ENCODE measurements at places on chromosomes 5 and 9.

GRCh38 chr5:82924226-82925060 is 152.8 kb downstream of the TMEM167A start:
- no peaks in the 10 kb centered on the region for H3K4me1 ChIP-seq
- H3K36me3 ChIP-seq: no peaks in the 10 kb centered on the region
- H3K27me3 ChIP-seq: no peaks in the 10 kb centered on the region
- DNase-seq: no peak

DNA sequence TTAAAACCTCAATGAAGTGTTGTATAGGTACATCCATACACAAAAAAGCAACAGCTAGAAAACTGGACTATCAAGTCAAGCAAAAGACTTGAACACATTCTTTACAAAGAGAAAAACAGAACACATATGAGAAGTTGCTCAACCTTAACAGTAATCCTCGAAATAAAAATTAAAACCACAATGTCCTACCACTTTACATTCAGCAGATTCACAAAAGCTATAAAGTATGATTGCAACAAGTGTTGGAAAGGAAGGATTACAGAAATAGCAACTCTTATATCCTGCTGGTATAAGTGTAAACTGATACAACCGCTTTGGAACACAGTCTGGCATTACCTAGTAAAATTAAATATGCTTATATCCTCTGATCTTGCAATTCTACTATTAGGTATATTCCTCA is 28.5 kb upstream of the GOLGA1 start:
- H3K4me3 ChIP-seq: no peak overlapping the region
- H3K27me3 ChIP-seq: no peaks in the 10 kb centered on the region
- H3K4me1 ChIP-seq: no peaks in the 10 kb centered on the region
- DNase-seq: no peak

GRCh38 chr5:174777583-174777982 is 53.2 kb downstream of the MSX2 start:
- no peaks in the 10 kb centered on the region for H3K27me3 ChIP-seq
- H3K27ac ChIP-seq: no peak overlapping the region
- no peak for DNase-seq
- H3K36me3 ChIP-seq: no peaks in the 10 kb centered on the region
- no peaks in the 10 kb centered on the region for H3K4me1 ChIP-seq

- H3K27me3 ChIP-seq: no peaks in the 10 kb centered on the region
- H3K4me1 ChIP-seq: peaks cover 33% of the 10 kb centered on the region
- H3K4me3 ChIP-seq: no peak overlapping the region
- peak overlapping the region; percentile 39 for H3K27ac ChIP-seq
- DNase-seq: no peak
Measured at GRCh38 chr9:134323741-134324358, 2.4 kb upstream of the RXRA start.

- H3K36me3 ChIP-seq: no peaks in the 10 kb centered on the region
- H3K4me3 ChIP-seq: no peak overlapping the region
- no peaks in the 10 kb centered on the region for H3K4me1 ChIP-seq
- H3K27me3 ChIP-seq: no peaks in the 10 kb centered on the region
- no peak for DNase-seq
- H3K27ac ChIP-seq: no peak overlapping the region
Measured at GRCh38 chr5:143372187-143372829, 31.2 kb downstream of the NR3C1 start.

DNA sequence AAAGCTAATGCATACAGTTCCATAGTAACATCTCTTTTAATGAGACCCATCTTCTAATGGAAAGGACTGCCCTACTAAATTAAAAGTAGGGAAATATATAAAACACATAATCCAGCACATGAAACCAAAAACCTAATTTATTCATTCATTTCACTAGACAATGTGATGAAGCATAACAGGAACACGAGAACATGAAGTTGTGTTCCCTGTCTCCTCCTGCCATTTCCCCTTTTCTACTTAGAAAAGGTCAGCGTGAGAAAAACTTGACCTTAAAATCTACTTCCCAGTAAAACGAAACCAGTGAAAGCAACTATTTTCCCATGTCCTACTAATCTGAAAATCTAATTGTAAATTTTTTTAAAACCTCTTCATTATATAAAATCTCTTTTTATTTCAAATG is 847.5 kb downstream of the TLE1 start:
- H3K4me3 ChIP-seq: no peak overlapping the region
- H3K27ac ChIP-seq: no peak overlapping the region
- H3K27me3 ChIP-seq: no peaks in the 10 kb centered on the region
- H3K36me3 ChIP-seq: no peaks in the 10 kb centered on the region

DNA sequence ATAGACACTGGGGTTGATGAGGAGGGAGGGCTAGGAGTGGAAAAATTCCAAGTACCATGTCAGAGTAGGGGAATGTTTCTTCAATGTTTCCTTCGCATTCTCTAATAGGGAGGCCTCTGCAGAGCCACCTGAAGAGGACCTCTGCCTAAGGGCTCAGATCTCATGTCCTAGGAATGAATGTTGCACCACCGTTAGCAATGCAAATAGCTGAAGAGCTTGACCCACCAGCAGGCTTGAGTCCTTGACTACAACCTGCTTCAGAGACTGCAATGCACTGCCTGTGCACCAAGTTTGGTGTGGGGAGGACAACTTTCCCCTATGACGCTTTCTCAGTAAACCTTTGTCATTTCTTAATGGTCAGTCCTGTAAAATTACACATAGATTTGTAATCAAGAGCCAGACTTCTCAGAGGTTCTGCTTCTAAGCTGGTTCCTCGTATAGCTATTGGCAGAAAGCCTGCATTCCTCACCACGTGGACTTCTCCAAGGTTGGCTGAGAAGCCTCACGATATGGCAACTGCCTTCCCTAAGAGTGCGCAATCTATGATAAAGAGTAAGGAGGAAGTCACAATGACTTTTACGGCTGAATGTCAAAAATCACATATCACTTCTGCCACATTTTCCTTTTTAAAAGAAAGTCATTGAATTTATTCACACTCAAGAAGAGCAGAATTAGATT is 600.7 kb upstream of the PTGER4 start:
- no peak overlapping the region for H3K4me3 ChIP-seq
- H3K36me3 ChIP-seq: no peaks in the 10 kb centered on the region
- H3K4me1 ChIP-seq: no peaks in the 10 kb centered on the region

- no peak overlapping the region for H3K27ac ChIP-seq
- no peak overlapping the region for H3K4me3 ChIP-seq
- H3K4me1 ChIP-seq: no peaks in the 10 kb centered on the region
- no peak for DNase-seq
- H3K36me3 ChIP-seq: peaks cover 2% of the 10 kb centered on the region
Measured at GRCh38 chr5:111635916-111636570, 121.0 kb downstream of the NREP start.

GRCh38 chr9:135887021-135887507 is 20.3 kb downstream of the CAMSAP1 start:
- H3K4me3 ChIP-seq: no peak overlapping the region
- no peak overlapping the region for H3K27ac ChIP-seq
- peaks cover 47% of the 10 kb centered on the region for H3K4me1 ChIP-seq
- no peaks in the 10 kb centered on the region for H3K36me3 ChIP-seq

GRCh38 chr5:109533751-109534272 is 124.0 kb upstream of the PJA2 start:
- H3K4me1 ChIP-seq: no peaks in the 10 kb centered on the region
- H3K36me3 ChIP-seq: no peaks in the 10 kb centered on the region
- no peak overlapping the region for H3K27ac ChIP-seq
- DNase-seq: no peak

DNA sequence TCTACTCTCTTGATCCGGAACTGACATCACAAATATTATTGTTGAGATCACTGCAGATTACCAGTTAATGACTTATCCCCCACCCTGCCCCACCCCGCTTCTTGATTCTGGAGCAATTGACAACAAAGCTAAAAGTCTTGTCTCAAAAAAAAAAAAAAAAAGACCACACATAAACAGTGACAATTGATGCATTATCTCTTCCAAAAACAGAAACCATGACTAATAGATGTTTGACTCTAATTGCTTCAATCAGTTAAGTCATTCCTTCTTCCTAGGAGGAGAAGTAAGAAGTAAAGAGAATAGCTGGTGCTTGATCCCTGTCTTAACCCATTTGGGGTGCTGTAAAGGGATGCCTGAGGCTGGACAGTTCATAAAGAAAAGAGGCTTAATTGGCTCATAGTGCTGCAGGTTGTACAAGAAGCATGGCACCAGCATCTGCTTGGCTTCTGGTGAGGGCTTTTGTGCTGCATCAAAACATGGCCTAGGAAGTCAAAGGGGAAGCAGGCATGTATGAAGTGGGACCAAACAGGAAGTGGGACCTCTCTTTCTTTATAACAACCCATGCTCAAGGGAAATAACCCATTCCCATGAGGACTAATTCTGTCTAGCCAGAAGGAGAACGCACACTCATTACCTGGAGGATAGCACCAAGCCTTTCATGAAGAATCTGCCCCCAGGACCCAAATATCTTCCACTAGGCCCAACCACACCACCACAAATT is 158.7 kb downstream of the TMEM167A start:
- H3K27me3 ChIP-seq: no peaks in the 10 kb centered on the region
- H3K4me3 ChIP-seq: no peak overlapping the region
- no peak overlapping the region for H3K27ac ChIP-seq
- H3K36me3 ChIP-seq: no peaks in the 10 kb centered on the region
- DNase-seq: no peak

- no peak overlapping the region for H3K27ac ChIP-seq
- no peaks in the 10 kb centered on the region for H3K36me3 ChIP-seq
- H3K4me3 ChIP-seq: no peak overlapping the region
- H3K27me3 ChIP-seq: no peaks in the 10 kb centered on the region
- no peak for DNase-seq
Measured at GRCh38 chr9:120741191-120741590, 26.9 kb upstream of the MEGF9 start.

- no peak overlapping the region for H3K4me3 ChIP-seq
- no peak for DNase-seq
- H3K27me3 ChIP-seq: no peaks in the 10 kb centered on the region
- H3K36me3 ChIP-seq: no peaks in the 10 kb centered on the region
Measured at GRCh38 chr9:89953824-89954615, 349.2 kb downstream of the GADD45G start.

GRCh38 chr9:135023088-135023785 is 64.2 kb upstream of the OLFM1 start:
- peak; percentile 2 for DNase-seq
- H3K36me3 ChIP-seq: no peaks in the 10 kb centered on the region
- H3K27ac ChIP-seq: no peak overlapping the region
- H3K4me3 ChIP-seq: no peak overlapping the region
- H3K4me1 ChIP-seq: peaks cover 14% of the 10 kb centered on the region

- no peak for DNase-seq
- peak overlapping the region; percentile 94 for H3K4me3 ChIP-seq
- H3K27me3 ChIP-seq: no peaks in the 10 kb centered on the region
- H3K27ac ChIP-seq: no peak overlapping the region
- H3K4me1 ChIP-seq: peaks cover 6% of the 10 kb centered on the region
- H3K36me3 ChIP-seq: peaks cover 10% of the 10 kb centered on the region
Measured at GRCh38 chr5:6634306-6634705, 1.1 kb downstream of the SRD5A1 start.

DNA sequence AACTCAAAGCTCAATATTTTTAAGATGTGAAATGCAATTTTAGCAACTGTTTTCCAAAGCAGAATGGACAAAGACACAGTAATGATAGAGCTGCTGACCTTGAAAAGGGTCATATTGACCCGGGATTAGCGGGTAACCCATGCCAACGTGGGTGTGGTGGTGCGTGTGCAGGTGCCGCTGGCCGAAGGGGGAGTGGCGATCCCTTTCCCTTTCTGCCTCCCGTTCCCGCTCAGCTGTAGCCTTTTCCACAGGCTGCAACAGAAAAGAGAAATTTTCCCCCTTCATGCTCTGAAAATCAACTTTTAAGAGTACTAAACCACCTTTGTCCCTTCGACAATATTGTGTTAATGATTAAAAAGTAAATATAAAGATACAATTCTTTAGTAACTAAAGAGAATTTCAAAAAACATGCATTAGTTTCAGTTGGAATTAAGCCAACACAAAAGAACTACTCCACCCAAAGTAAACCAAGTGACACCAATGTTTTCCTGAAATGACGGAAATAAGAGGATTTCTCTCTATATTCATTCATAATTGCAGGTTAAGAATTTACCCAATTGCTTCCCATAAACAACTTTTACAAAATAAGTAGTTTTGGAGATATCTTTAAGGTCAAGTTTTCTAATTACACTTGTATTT is 105.2 kb downstream of the ZNF608 start:
- H3K27ac ChIP-seq: no peak overlapping the region
- DNase-seq: no peak
- no peak overlapping the region for H3K4me3 ChIP-seq
- H3K27me3 ChIP-seq: no peaks in the 10 kb centered on the region
- peaks cover 2% of the 10 kb centered on the region for H3K4me1 ChIP-seq

- no peaks in the 10 kb centered on the region for H3K27me3 ChIP-seq
- H3K27ac ChIP-seq: no peak overlapping the region
- no peaks in the 10 kb centered on the region for H3K36me3 ChIP-seq
- DNase-seq: no peak
Measured at GRCh38 chr9:136365775-136366222, 2.3 kb upstream of the DNLZ start.

DNA sequence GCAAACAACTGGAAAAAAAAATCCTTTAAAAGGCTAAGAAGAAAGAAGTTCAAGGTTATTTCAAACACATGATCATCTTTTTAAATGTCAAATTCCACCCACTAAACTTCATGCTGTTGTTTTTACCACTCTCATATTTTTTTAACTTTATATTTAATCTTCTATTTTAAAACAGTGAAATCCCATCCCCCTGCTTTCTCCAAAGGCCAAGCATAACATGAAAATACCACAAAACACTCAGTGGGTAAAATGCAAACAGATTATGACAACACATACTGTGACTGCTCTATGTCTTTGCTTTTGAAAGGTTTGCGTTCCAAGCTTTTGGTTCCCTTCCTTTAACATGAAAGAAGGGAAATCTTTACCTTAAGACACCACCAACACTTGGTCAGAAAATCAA is 127.6 kb downstream of the SNCAIP start:
- no peak overlapping the region for H3K27ac ChIP-seq
- DNase-seq: no peak
- H3K27me3 ChIP-seq: no peaks in the 10 kb centered on the region
- H3K4me1 ChIP-seq: no peaks in the 10 kb centered on the region
- peaks cover 7% of the 10 kb centered on the region for H3K36me3 ChIP-seq
- no peak overlapping the region for H3K4me3 ChIP-seq

All from trophoblast cell (in vitro differentiated cells and primary cell).